ENCODE measurements at places on chromosomes 5 and 9. TPM values are rescaled to one million over a fixed set of nuclear protein-coding genes. Genes with fewer than 3 reads are reported as not detected.

The PTPRD gene
- total RNA-seq, result 3.3 TPM

The TSLP gene
- 9.2 TPM for total RNA-seq

The C5orf58 gene
- not detected for total RNA-seq

The POLR3G gene
- total RNA-seq, result 4.9 TPM

The DROSHA gene
- 48.4 TPM for total RNA-seq

The SLC4A9 gene
- total RNA-seq, result not detected

The SH3TC2 gene
- total RNA-seq, result 0.26 TPM

The NRARP gene
- not detected for total RNA-seq

The LHX3 gene
- total RNA-seq, result not detected

Data from fibroblast of lung (primary cell).